ENCODE measurements at places on chromosomes 1 and 21.

DNA sequence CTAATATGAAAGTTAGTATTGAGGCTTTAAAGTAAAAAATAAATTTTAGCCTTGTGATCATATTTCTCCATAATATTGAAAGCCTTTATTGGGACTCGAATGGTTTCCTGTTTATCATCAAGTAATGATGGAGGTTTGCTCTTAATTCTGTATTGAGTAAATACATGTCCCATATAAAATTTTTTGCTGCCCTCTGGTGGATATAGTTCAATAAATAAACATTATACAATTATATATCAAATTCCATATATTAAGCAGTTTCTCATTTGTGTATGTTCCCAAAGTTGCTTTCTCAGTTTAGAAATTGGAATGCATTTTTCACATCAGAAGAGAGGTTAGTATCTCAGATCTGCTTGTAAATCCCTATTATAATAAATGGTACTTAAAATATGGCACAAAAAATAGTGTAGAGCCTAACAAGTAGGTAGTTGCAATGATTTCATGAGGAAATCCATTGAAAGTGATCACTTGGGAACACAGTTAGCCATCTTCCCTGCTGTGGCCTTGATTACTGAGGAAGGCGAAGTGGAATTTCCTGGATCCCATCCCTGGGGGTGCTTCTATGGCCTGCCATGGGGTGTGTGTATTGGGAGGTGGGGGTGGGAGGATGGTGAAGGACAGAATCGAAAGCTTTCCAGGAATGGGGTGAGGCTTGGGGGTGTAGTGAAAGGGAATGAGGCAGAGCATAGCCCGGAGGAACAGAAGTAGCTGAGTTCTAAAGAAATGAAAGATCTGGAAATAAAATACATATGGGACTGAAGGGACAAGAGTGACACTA is 84.1 kb upstream of the C21orf91 start:
- no peak for DNase-seq

GRCh38 chr1:59171788-59172187 is 125.1 kb upstream of the FGGY start:
- no peak for DNase-seq

- DNase-seq: peak; percentile 51
Measured at GRCh38 chr1:26723013-26723991, 27.5 kb downstream of the ARID1A start.

DNA sequence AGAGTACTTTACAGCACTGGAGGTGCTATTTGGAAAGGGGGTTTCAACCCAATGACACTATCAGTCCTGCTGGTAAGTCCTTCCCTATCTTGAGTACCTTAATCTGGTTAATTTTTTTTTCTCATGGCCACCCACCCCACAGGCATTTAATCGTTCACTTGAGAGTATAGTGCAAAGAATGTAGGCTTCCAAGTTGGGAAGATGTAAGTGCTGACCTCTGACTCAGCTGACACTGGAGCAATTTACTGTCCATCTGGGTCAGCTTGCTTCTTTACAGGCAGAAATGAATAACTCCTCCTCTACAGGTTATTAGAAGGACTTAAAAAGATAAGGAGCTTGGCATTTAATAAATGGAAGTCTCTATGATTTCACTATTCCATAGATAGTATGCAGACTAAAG is 89.6 kb downstream of the AK5 start:
- no peak for DNase-seq

DNA sequence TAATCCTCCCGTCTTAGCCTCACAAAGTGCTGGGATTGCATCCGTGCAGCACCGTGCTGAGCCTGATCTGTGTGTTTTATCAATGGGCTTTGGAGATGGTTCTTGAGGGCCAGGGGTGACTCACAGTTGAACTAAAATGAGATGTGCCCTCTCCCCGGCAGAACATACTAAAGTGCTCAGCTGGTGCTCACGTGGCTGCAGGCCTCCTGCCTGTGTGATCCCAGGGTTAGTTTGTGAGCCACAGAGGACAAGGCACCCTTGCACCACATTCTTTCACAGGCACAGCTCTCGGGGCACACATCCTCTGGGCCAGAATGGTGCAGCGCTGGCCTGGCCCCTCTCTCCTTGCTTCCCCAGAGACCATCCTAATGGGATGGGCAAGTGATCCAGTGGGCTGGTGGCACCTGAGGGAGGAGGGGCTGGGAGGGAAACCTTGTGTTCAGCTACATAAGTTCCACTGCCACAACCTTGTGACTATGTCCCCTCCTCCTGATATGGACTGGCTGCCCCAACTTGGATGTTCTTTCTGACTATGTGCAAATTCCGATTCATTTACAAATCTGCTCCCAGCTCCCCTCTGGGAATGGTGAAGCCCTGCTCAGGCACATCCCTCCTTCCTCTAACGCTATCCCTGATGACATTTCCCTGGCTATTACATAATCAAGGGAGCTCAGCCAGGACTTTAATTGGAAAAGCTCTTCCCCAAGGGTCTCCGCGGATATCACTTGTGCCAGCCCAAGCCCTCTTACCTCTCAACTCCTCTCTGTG is 197.0 kb upstream of the EDN2 start:
- no peak for DNase-seq

GRCh38 chr21:45293726-45294401 is 6.2 kb upstream of the POFUT2 start:
- no peak for DNase-seq

DNA sequence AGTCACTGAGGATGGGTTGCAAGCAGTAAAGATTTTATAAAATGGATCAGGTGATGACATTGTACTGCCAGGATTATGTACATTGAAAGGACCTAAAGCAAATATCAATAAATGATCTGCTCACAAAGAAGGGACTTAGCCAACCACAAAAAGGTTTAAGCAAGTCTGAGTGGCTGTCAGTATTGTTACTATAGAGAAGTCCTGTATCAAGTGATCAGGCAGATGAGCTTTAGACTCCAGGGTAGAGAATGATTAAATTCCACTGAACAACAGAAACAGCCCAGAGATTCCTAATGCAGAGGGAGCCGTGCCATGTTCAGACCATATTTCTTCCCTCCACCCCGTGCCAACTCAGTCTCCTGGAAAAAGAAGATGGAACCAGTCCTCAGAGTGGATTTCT is 138.9 kb downstream of the SETD4 start:
- no peak for DNase-seq

DNA sequence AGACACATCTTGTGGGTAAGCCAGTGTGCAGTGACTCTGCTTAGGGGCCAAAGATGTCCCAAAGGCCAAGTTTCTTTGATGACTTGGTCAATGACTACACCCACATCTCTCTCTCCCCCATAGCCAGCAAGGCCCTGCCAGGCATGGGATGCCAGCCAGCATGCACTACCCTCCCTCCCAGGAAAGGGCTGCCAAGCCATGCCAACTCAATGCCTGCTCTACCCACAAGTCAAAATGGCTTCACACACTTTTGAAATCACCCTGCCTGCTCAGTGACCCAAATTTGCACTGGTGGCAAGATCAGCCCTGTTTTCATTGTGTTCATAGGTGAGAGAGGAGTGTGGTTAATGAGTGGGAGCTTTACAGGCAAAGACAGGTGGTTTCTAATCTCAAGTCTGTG is 112.5 kb downstream of the MATN1 start:
- DNase-seq: no peak
